HCEC 1CT (cell line): ENCODE measurements at places on chromosomes 7 and 10.

DNA sequence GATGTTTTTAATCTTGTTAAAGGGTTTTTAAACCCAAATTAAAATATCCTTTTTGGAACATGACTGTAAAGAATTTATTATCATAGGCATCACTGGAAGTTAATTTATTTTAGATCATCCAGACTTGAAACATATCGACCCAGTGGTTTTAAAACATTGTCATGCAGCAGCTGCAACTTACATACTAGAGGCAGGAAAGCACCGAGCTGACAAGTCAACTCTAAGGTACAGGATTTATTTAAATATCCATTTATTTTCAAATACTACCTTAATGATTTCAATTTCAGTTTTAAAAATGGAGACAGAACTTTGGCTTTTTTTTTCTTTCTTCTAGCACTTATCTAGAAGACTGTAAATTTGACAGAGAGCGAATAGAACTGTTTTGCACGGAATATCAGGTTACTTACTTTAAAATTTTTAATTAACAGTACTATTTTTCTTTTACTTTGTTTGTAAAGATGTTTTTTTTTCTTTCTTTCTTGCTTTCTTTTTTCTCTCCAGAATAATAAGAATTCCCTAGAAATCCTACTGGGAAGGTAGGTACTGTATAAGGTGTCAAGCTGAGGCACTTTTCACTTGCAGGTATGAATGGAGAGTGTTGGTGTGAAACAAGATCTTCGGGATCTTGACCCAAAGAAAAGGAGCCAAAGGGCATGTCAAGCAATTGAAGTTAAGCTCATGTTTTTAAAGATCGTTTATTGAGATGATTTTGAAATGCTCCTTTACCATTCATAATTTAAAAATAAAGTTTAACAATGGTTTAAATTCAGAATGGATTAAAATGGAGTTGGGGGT, 1.8 kb downstream of the COMMD3 start:
- no peak for DNase-seq

DNA sequence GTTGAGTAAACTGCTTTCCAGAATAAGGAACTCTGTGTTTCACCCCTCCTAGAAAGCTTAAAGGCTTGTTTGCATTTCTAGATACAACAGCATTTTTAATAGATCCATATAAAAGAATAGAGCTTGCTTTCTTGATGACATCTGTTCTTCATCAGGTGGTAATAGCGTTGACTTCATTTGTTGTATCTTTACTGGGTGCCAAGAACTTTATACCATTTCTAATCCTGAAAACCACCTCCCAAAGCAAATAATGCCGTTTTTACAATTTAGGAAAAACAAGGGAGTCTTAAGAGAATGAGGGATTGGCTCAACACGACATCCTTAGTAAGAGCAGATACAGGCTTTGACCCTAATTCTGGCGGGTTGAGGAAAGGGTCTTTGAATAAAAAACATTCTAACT, 993.4 kb downstream of the TYW1 start:
- no peak for DNase-seq

- peak; percentile 66 for DNase-seq
Measured at GRCh38 chr7:127819975-127820731, 168.2 kb downstream of the SND1 start.

GRCh38 chr10:113213035-113213434, 263.0 kb downstream of the TCF7L2 start:
- DNase-seq = no peak

DNA sequence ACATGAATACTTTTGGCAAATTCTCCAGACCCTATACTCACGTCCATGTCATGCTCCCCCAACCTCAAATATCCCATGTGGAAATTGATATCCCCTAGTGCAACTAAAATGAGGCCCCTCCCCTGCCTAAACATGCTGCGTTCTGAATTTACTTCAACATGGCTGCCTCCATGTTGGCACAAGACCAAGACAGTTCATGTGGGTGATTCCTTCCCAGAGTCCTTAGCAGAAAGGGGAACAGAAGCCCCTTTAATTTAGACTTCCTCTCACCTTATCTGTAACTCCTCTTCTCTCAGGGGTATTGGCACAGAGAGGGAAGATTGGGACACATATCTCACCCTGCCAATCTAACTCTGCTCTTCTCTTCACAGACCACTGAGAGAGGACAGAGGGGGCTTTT, 24.5 kb upstream of the SLC26A3 start:
- DNase-seq = no peak

GRCh38 chr10:75803816-75804552, 372.6 kb downstream of the LRMDA start:
- no peak for DNase-seq

DNA sequence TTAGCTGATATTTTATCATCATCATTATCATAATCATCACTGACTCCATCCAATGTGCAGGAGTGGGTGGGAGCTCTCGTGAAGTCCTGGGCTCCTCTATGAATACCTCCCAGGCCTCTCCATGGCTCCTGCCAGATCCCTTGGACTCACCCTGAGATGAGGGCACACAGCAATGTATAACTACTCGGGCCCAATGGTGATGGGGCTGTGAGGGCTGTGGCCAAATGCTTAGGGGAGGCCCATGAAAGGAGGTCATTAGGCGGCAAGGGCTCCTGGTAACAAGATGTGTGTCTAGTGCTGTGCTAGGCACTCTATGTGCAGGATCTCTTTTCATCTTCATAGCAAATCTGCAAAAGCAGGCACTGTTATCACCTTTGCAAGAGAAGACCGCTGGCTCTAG, 270.9 kb downstream of the GLRX3 start:
- DNase-seq = no peak

DNA sequence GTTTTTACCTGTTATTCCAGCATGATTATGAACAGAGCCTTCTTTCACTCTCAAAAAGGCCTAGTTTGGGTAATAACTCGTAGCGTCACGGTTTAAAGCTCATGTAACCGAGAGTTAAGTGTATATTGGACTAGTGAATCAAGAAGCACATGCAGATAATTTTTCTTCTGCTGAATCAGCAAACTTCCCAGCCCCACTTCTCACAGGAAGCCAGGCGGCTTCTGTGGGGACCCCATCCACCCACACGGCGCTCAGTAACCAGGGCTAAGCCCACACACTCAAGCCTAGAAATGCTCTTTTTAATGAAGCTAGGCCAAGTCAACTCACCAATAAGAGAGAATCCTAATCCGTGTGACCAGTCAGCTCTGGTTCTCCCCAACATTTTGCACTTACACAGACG, 191.2 kb upstream of the MGMT start:
- no peak for DNase-seq
